CD4-positive, alpha-beta T cell treated with Interleukin-6 at 100 ng/mL for 8 hours (primary cell): ENCODE measurements at places on chromosomes 2 and 18.

DNA sequence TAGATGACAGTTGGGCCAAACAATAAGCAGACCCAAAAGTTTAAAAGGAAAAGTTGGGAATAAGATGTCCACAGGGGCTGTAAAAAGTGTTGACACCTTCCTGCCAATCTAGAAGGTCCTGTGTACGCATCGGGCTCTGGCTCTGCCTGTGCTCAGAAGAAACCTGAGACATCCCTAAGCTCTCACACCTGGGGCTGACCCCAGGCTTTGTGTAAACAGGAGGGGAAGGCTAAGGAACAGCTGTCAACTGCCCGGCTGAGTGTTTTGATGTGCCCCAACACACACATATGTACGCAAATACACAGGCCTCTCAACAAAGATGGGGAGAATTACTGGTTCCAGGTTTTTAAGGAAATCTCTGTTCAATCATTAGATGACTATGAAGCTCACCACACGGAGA, 59.5 kb downstream of the TMEM131 start:
- no peak for DNase-seq

- DNase-seq, result no peak
These were observed 9.7 kb upstream of the IL1RN start for GRCh38 chr2:113117541-113118262.

- DNase-seq, result no peak
These were observed 37.4 kb downstream of the TMEM87B start for GRCh38 chr2:112092286-112093041.

- DNase-seq, result no peak
These were observed at the start of gene MYL1 for GRCh38 chr2:210315015-210315788. MYL1 (minus strand) TSS chr2:210315174; CDS start chr2:210315042, 132 bp downstream.

- no peak for DNase-seq
These were observed 44.7 kb upstream of the KIDINS220 start for GRCh38 chr2:8882094-8882493.

DNA sequence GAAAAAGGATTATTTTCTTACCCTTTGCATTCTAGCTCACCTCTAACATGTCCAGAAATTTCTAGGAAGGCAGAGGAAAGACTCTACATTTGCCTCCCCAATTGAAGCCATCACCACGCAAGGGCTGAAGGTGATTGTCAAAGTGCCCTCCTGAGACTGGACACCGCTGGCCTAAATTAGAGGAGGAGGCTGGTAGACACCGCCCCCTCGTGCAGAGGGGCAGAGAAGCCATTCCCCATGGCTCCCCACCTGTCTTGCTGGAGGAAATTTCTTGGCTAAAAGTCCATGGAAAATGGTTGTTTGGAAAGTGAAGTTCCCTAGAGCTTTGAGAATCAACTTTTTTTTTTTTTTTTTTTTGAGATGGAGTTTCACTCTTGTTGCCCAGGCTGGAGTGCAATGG, 31.3 kb upstream of the CREB1 start:
- DNase-seq, result no peak

- no peak for DNase-seq
These were observed 805.7 kb upstream of the FSHR start for GRCh38 chr2:49959961-49960553.

- DNase-seq, result no peak
These were observed 83.8 kb upstream of the REG3G start for GRCh38 chr2:78941751-78942150.

GRCh38 chr2:8242739-8243138, 439.1 kb upstream of the ID2 start:
- no peak for DNase-seq

DNA sequence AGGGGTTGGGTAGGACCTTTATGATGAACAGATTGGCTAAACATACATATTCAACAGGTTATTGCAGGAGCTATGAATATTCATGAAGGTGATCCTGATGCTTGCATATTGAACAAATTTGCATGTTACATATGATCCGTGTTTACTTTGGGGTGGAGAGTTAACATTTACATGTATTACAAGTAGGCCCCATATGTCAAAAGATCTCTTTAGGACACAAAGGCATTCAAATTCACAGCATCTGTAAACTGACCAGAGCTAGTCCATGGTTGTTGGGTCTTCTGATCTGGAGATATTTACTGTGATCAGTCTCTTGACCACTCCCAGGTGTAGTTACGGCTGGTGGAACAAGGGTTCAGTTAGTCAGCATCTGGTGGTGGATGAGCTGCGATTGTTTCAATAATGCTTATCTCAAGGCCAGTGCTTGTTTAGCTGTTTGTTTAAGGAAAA, 80.4 kb downstream of the PMAIP1 start:
- no peak for DNase-seq

DNA sequence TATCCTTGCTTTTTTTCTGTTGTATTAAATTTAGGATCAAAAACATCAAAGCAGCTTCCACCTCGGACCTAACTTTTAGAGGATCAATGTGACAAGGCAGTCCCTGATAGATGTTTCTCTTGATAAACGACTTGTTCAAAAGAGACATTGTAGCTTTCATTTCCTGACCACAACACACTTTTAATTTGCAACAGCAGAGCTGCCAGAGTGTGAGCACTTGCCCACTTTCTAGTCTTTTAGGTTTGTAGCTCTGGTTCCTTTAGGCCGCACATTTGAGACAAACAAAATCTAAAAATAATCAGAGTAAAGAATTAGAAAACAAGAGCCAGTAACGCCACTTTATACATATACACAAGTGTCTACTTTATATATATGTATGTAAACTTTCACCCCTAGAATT, 3.1 kb downstream of the FIGN start:
- no peak for DNase-seq

DNA sequence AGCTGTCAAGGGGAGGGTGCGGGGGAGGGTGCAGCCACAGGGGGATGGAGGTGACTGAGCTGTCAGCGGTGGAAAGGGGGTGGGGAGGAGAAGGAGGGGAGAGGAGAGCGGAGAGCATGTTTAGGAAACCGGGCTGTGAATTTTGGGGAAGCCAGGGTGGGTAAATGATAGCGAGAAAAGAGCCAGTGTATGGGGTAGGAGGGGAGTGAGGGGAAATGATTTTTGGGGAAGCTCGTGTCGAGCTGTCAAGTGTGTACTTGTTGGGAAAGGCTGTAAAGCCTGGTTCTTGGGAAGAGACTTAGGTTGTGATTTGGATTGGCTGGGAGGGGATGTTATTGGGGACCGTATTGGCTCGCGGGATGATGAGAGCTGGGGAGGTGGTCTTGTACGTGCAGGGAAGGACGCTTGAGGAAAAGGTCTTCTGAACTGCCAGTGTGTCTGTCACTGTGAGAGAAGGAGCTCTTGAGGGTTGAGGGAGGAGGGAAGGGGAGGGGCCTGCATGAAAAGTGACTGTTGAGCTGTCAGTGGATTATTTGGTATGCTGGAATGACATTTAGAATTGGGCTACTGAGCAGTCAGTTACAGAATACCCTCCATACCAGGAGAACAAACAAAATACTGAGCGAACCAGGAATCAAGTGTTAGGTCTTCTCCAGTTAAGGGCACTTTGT, 1.0 kb downstream of the UBR3 start:
- DNase-seq, result peak; percentile 33
